ENCODE measurements at places on chromosomes 5 and 9. TPM values are rescaled to one million over a fixed set of nuclear protein-coding genes. Genes with fewer than 3 reads are reported as not detected.
A peak's percentile ranks its signal among the peaks of the same experiment; 100 is the strongest.

GRCh38 chr5:96795626-96796025, 12.1 kb downstream of the ERAP1 start:
- peaks cover 13% of the 10 kb centered on the region for H3K4me1 ChIP-seq
- H3K27ac ChIP-seq: no peak overlapping the region
- peaks cover 59% of the 10 kb centered on the region for H3K36me3 ChIP-seq
- H3K4me3 ChIP-seq: no peak overlapping the region

DNA sequence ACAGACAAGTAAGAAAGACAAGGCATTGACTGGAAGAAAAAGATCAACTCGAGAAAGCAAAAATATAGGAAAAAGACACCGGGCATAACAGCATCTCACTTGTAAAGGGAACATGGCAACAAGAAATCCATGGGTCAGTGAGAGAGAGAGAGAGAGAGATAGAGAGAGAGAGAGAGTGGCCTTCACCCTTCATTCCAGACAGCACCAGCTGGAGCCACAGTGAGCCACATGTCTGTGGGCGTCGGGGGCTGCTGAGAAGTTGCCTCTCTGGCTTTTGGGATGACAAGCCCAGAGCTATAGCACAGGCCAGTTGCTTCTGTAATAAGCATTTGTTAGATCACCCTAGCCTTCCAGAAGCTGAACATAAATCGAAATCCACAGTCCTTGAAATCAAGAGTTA, 20.3 kb upstream of the ENC1 start:
- no peak overlapping the region for H3K27ac ChIP-seq
- no peak overlapping the region for H3K4me3 ChIP-seq
- H3K4me1 ChIP-seq: peaks cover 6% of the 10 kb centered on the region
- DNase-seq: no peak

- no peaks in the 10 kb centered on the region for H3K27me3 ChIP-seq
- H3K36me3 ChIP-seq: peaks cover 54% of the 10 kb centered on the region
- no peak for DNase-seq
- H3K4me1 ChIP-seq: 0 out of 2 replicates have a peak, but pooled peaks cover 4% of the 10 kb centered on the region
- no peak overlapping the region for H3K27ac ChIP-seq
- H3K4me3 ChIP-seq: no peak overlapping the region
Measured at GRCh38 chr9:100108559-100108958, 9.5 kb downstream of the INVS start.

DNA sequence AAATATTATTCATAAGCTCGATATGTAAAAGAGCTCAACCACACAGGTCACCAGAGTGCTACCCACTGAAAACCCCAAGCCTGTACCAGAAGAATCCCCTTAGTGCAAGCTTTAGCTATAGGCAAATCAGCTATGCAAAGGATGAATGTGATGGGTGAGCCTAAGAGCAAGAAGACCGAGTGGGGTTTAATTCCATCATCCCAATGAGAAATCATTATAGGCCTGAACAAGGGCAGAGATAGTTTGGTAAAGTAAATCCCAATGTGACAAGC, 21.8 kb downstream of the ELOVL7 start:
- H3K27ac ChIP-seq: no peak overlapping the region
- no peak overlapping the region for H3K4me3 ChIP-seq
- H3K4me1 ChIP-seq: no peaks in the 10 kb centered on the region
- H3K27me3 ChIP-seq: no peaks in the 10 kb centered on the region
- H3K36me3 ChIP-seq: no peaks in the 10 kb centered on the region

Gene POLE3
- total RNA-seq: 72.3 TPM

GRCh38 chr9:87336914-87337333, 160.7 kb upstream of the DAPK1 start:
- no peaks in the 10 kb centered on the region for H3K36me3 ChIP-seq
- DNase-seq: no peak
- H3K27me3 ChIP-seq: no peaks in the 10 kb centered on the region
- H3K4me1 ChIP-seq: peaks cover 24% of the 10 kb centered on the region
- peak overlapping the region; percentile 81 for H3K27ac ChIP-seq

Gene CENPP
- total RNA-seq: 11.0 TPM

DNA sequence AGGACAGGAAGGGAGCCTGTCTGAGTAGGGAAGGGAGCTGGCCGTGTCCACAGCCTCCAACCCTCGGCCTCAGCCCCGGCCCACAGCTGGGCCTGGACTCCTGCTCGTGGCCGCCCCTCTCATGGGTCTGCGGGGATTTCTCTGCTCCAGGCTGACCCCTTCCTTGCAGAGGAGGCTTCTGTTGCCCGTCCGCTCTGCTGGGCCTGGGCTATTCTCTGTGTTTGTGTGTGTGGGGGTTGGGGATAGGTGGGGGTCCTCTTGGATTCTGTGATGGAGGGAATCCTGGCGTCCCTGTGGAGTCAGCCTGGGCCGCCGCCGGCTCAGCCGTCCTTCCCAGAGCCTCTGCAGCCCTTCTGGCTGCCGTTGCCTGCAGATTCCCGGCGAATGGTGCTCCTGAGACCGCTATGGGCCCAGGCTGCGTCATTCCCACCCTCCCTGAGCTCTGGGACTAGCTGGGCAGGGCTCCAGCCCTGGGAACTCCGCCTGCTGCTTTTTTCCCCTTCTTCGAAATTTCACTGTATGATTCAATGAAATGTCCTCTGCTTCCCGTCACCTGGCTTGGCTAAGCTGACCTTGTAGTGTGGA, 64.2 kb downstream of the FGF18 start:
- H3K4me1 ChIP-seq: no peaks in the 10 kb centered on the region
- no peaks in the 10 kb centered on the region for H3K27me3 ChIP-seq
- DNase-seq: no peak
- no peak overlapping the region for H3K27ac ChIP-seq

Gene QRFP
- not detected for total RNA-seq

- H3K27me3 ChIP-seq: no peaks in the 10 kb centered on the region
- DNase-seq: peak; percentile 91
- H3K4me1 ChIP-seq: peaks cover 34% of the 10 kb centered on the region
- peak overlapping the region; percentile 98 for H3K27ac ChIP-seq
- peak overlapping the region; percentile 87 for H3K4me3 ChIP-seq
Measured at GRCh38 chr5:143404416-143405062, 1.1 kb upstream of the NR3C1 start.

DNA sequence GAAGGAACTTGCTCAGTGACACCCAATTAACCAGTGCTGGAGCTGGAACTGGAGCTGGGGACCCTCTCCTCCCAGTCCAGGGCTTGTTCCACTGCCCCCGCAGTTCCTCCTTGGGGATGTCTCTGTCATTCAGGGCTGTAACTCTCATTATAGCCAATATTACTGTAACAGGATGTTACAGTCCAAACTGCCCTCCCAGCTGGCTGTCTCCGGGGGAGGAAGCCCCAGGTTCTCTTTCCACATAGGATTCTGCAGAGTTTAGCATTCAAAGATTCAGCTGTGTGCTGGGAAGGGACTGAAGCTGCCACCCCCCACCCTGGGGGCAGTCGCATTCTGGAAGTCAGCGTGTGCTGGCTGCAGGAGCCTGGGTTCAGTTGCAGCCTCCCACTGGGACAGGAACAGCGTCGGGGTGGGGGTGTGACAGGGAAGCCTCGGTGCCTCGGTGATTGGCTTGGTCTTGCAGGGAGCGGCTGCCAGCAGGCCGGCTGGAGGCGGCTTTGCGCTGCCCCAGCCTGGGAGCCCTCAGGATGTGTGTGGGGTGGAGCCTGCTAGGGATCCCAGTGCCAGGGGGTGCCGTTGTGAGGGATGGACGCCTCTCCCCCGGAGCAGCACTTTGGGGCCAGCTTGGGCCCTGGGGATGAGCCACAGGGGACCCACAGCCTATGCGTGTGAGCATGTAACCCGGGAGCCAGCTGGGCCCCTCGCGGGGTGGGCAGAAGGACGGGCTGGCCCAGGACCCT, 101.1 kb downstream of the RGS3 start:
- peak overlapping the region; percentile 48 for H3K4me3 ChIP-seq
- peaks cover 17% of the 10 kb centered on the region for H3K36me3 ChIP-seq
- peak overlapping the region; percentile 65 for H3K27ac ChIP-seq
- DNase-seq: peak; percentile 80
- no peaks in the 10 kb centered on the region for H3K27me3 ChIP-seq

Gene ADGRV1
- total RNA-seq: 0.13 TPM

- H3K4me3 ChIP-seq: no peak overlapping the region
- no peaks in the 10 kb centered on the region for H3K27me3 ChIP-seq
- peak; percentile 69 for DNase-seq
- H3K36me3 ChIP-seq: no peaks in the 10 kb centered on the region
- H3K4me1 ChIP-seq: peaks cover 15% of the 10 kb centered on the region
Measured at GRCh38 chr9:91992461-91993041, 42.5 kb upstream of the ROR2 start.

DNA sequence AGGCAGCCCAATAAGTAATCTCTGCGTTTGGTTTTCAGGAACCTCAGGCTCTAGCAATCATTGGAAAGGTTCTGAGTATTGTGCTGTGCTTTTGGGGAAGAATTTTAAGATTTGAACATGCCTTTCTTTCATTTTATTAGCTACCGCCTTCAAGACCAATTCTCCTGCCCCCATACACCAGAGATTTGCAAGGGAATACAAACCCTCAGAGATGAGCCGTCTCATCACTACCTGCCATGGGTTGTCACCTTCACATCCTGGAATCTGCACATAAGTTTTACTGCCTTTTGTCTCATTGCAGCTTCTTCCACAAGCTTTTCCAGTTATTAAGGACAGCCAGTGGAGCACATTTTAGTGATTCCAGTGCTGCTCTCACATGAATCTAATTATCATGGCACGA, 11.7 kb upstream of the TMED7 start:
- peaks cover 5% of the 10 kb centered on the region for H3K4me1 ChIP-seq
- no peak overlapping the region for H3K4me3 ChIP-seq
- H3K36me3 ChIP-seq: no peaks in the 10 kb centered on the region
- H3K27ac ChIP-seq: no peak overlapping the region
- DNase-seq: no peak

Gene PCDHB15
- total RNA-seq: 1.0 TPM

DNA sequence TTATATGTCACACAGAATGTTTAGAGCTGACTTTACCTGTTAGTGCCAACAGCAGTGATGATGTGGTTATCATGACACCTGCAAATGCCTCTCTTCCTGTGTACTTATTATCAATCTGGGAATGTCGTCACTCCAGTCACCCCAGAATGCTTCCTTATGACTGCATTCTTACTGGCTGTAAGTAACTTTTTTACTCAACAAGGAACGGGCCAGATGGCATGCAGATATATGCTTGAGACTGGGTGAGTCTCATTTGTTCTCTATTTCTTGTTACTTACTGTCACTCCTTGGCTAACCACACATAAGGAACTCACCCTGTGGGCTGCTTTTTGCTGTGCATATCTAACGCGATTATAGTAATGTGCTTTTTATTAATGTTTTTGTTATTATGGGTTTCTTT, 385.5 kb upstream of the MEF2C start:
- DNase-seq: no peak
- H3K4me3 ChIP-seq: no peak overlapping the region
- H3K36me3 ChIP-seq: no peaks in the 10 kb centered on the region
- no peaks in the 10 kb centered on the region for H3K27me3 ChIP-seq
- H3K27ac ChIP-seq: no peak overlapping the region

GRCh38 chr9:7342229-7342628, 457.3 kb downstream of the DMAC1 start:
- H3K27me3 ChIP-seq: no peaks in the 10 kb centered on the region
- DNase-seq: no peak
- H3K36me3 ChIP-seq: no peaks in the 10 kb centered on the region
- H3K27ac ChIP-seq: no peak overlapping the region
- H3K4me3 ChIP-seq: no peak overlapping the region

Gene PLCXD3
- not detected for total RNA-seq

Gene MLANA
- not detected for total RNA-seq

DNA sequence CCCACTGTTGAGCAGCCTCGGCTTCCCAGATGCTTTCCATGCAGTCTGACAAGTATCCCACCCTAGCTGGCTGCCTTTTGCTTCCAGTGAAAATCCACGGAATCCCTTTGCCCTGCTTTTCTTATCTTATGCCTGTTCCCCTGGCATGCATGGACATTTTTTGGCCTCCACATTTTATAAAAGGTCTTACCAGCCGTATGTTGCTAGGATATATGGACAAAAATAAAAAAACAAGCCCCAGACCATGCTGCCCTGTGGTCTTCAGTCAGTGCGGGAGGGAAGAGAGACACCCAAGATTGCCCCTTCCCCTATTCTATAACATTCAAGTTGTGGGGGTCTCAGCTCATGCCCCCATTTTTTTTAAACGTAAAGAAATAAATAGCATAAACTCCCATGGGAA, 129.6 kb downstream of the COL23A1 start:
- no peak overlapping the region for H3K4me3 ChIP-seq
- H3K27ac ChIP-seq: no peak overlapping the region
- no peaks in the 10 kb centered on the region for H3K36me3 ChIP-seq
- no peaks in the 10 kb centered on the region for H3K4me1 ChIP-seq
- DNase-seq: peak; percentile 31
- H3K27me3 ChIP-seq: no peaks in the 10 kb centered on the region

- H3K36me3 ChIP-seq: no peaks in the 10 kb centered on the region
- H3K27me3 ChIP-seq: no peaks in the 10 kb centered on the region
- no peak for DNase-seq
- no peak overlapping the region for H3K4me3 ChIP-seq
- peaks cover 5% of the 10 kb centered on the region for H3K4me1 ChIP-seq
Measured at GRCh38 chr5:52827815-52828214, 40.1 kb downstream of the ITGA1 start.

Gene SLC4A9
- not detected for total RNA-seq

GRCh38 chr5:65066387-65067146, 297.8 kb downstream of the CWC27 start:
- no peaks in the 10 kb centered on the region for H3K27me3 ChIP-seq
- H3K27ac ChIP-seq: no peak overlapping the region
- H3K4me3 ChIP-seq: no peak overlapping the region
- peaks cover 12% of the 10 kb centered on the region for H3K4me1 ChIP-seq
- no peak for DNase-seq

- no peak for DNase-seq
- no peak overlapping the region for H3K4me3 ChIP-seq
- H3K4me1 ChIP-seq: no peaks in the 10 kb centered on the region
Measured at GRCh38 chr9:6592231-6592630, 53.3 kb downstream of the GLDC start.

Gene C9orf43
- total RNA-seq: 0.13 TPM

Gene EQTN
- total RNA-seq: not detected

DNA sequence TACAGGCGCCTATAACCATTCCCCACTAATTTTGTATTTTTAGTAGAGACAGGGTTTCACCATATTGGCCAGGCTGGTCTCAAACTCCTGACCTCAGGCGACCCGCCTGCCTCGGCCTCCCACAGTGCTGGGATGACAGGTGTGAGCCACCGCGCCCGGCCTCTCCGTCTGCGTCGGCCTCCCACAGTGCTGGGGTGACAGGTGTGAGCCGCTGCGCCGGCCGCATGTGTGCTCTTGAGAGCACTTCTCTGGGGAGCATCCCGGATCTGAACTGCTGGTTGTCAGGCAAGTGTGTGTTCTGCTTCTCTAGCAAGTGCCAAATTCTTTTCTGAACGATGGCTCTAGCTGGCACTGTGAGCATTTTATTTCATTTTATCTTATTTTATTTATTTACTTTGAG, 3.7 kb upstream of the ENTPD2 start:
- DNase-seq: no peak
- H3K27ac ChIP-seq: no peak overlapping the region
- H3K4me1 ChIP-seq: no peaks in the 10 kb centered on the region

DNA sequence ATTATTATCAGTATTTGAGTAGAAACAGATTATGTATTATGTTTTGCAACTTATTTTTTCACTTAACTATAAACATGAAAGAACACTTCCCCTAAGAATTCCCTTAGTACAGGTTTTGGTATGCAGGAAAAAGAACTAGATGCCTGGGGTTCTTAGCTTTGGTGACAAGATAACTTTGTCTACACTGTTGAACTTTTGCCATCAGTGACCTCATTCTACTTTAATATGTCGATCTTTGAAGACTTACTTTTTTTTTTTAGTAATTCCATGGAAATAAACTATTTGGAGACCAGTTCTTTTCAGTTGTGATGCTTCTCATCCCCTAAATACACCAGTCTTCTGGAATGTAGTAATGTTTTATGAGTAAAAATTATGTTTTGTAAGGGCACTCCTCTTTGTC, 34.3 kb downstream of the ZNF462 start:
- H3K27me3 ChIP-seq: no peaks in the 10 kb centered on the region
- no peak for DNase-seq
- peaks cover 4% of the 10 kb centered on the region for H3K36me3 ChIP-seq
- peaks cover 29% of the 10 kb centered on the region for H3K4me1 ChIP-seq
- no peak overlapping the region for H3K4me3 ChIP-seq
